Sigmoid colon (tissue), 7 donors: ENCODE measurements at places on chromosomes 6 and 20. TPM values are rescaled to one million over a fixed set of nuclear protein-coding genes. Genes with fewer than 3 reads are reported as not detected.

Gene PDE7B
- polyA plus RNA-seq = 1.1 TPM

Gene TRIM10
- 4.8 TPM for polyA plus RNA-seq

Gene TSHZ2
- 1.2 TPM for polyA plus RNA-seq

Gene CDH26
- 0.74 TPM for polyA plus RNA-seq

Gene EYS
- polyA plus RNA-seq = 0.46 TPM

Gene OLIG3
- not detected for polyA plus RNA-seq

Gene EPHA7
- polyA plus RNA-seq = 1.8 TPM

Gene CLPSL1
- polyA plus RNA-seq = not detected

Gene HLA-DPA1
- 210 TPM for polyA plus RNA-seq

Gene DACT2
- polyA plus RNA-seq = 0.23 TPM

Gene HLA-C
- polyA plus RNA-seq = 907 TPM
